ENCODE measurements at places on chromosomes 1 and 21.

DNA sequence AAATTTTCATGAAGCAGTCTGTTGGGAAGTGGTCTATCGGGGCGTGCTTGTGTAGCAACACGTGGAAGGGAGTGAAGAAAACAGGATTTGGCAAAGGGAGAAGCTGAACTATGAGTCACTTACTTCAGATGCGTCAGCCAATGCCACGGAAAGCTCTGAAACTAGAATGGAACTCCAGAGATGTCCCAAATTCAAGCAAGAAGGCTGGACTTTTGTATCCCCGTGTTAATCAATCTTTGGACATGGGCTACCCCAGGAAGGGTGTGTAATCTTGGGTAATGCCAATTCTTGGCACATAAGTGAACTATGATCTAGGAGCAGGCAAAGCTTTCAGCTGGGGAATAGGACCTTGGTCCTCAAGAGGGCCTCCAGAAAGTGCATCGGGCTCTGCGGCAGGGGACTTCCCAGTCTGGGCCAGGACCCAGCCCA, 102.6 kb downstream of the ADSS2 start:
- no peak overlapping the region for H3K4me3 ChIP-seq
- H3K36me3 ChIP-seq, result no peaks in the 10 kb centered on the region
- H3K27me3 ChIP-seq, result no peaks in the 10 kb centered on the region
- peaks cover 11% of the 10 kb centered on the region for H3K4me1 ChIP-seq

DNA sequence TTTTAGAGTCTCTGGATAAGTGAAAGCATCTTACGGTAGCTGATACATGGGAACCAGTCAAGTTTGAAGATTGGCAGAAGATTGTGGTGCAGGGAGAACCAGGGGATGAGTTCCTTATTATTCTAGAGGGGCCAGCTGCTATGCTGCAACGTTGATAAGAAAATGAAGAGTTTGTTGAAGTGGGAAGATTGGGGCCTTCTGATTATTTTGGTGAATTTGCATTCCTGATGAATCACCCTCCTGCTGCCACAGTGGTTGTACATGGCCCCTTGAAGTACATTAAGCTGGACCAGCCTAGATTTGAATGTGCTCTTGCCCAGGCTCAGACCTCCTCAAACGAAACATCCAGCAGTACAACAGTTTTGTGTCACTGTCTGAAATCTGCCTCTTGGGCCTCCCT, 45.9 kb downstream of the BTBD8 start:
- H3K4me3 ChIP-seq, result no peak overlapping the region
- H3K27ac ChIP-seq, result no peak overlapping the region
- no peak for DNase-seq
- H3K4me1 ChIP-seq, result no peaks in the 10 kb centered on the region
- H3K27me3 ChIP-seq, result no peaks in the 10 kb centered on the region
- no peaks in the 10 kb centered on the region for H3K36me3 ChIP-seq

DNA sequence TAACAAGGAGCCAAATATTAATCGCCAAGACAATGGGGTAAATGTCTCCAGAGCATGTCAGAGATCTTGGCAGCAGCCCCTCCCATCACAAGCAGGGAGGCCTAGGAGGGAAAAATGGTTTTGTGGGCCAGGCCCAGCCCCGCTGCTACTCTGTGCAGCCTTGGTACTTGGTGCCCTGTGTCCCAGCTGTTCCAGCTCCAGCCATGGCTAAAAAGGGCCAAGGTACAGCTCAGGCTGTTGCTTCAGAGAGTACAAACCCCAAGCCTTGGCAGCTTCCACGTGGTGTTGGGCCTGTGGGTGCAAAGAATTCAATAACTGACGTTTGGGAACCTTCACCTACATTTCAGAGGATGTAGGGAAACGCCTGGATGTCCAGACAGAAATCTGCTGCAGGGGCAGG, 10.4 kb downstream of the UBE2G2 start:
- H3K4me1 ChIP-seq, result peaks cover 20% of the 10 kb centered on the region
- no peak overlapping the region for H3K4me3 ChIP-seq
- no peaks in the 10 kb centered on the region for H3K36me3 ChIP-seq
- H3K27me3 ChIP-seq, result no peaks in the 10 kb centered on the region

DNA sequence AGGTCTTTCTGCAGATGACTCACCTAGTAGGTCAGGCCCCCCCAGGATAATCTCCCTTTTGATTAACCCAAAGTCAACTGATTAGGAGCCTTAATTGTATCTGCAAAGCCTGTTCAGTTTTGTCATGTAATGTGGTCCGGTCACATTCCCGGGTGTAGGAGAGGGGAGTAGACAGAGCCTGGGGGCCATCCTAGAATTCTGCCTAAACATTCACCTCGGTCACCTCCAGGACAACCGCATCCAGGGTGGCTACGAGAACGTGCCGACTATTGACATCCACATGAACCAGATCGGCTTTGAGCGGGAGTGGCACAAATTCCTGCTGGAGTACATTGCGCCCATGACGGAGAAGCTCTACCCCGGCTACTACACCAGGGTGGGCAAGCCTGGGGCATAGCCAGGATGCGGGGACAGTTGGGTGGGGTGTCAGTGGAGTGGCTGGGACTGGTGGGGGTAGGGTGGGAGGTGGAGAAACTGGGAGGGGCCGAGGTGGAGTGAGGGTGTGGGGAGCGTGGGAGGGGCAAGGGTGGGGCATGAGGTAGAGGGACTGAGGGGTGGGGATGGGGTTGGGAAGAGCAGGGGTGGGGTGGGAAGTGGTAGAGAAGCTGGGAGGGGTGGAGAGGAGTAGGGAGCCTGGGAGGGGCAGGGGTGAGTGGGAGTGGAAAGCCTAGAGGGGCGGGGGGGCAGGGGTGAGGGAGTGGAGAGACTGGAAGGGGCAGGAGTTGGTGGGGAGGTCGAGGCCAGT, 9.6 kb upstream of the MFN2 start:
- H3K27me3 ChIP-seq, result no peaks in the 10 kb centered on the region
- DNase-seq, result no peak
- H3K27ac ChIP-seq, result no peak overlapping the region
- peaks cover 10% of the 10 kb centered on the region for H3K4me1 ChIP-seq
- no peak overlapping the region for H3K4me3 ChIP-seq

- no peak overlapping the region for H3K4me3 ChIP-seq
- H3K36me3 ChIP-seq, result peaks cover 2% of the 10 kb centered on the region
- no peak overlapping the region for H3K27ac ChIP-seq
- H3K4me1 ChIP-seq, result peaks cover 17% of the 10 kb centered on the region
Observed at GRCh38 chr1:179303200-179303785, 9.7 kb downstream of the SOAT1 start.

DNA sequence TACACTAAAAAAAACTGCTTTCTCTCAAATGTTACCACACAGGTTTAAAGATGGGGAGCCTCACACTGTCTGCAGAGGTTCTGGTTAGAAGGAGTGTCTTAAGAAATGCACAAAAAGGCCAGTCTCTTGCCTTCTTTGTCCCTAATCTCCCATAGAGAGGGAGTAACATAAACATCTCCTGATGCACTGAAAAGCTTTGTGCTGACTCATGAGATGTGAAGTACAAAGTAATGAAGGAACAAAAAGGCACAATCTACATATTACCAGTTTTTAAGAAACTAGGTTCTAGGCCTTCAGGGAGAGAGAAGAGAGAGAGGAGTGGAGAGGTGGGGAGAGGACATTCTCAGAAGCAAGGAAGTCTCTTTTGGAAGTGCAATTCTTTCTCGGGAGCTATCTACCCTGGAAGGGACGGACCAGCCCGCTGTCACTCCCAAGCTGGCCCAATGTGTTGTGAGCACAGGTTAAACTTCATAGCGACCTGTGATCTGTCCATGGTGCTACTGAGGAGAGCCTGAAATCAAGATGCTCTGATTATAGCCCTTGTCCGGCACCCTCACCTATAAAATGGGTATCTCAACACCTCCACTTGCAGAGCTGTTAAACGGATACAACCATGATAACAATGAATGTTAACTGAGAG, 458.1 kb downstream of the DISC1 start:
- no peak overlapping the region for H3K4me3 ChIP-seq
- no peaks in the 10 kb centered on the region for H3K4me1 ChIP-seq
- H3K27ac ChIP-seq, result no peak overlapping the region
- no peaks in the 10 kb centered on the region for H3K27me3 ChIP-seq
- no peak for DNase-seq

- no peaks in the 10 kb centered on the region for H3K4me1 ChIP-seq
- no peak for DNase-seq
- peaks cover 44% of the 10 kb centered on the region for H3K36me3 ChIP-seq
- no peak overlapping the region for H3K27ac ChIP-seq
- H3K4me3 ChIP-seq, result no peak overlapping the region
Observed at GRCh38 chr1:36349241-36349671, 25.8 kb upstream of the EVA1B start.

DNA sequence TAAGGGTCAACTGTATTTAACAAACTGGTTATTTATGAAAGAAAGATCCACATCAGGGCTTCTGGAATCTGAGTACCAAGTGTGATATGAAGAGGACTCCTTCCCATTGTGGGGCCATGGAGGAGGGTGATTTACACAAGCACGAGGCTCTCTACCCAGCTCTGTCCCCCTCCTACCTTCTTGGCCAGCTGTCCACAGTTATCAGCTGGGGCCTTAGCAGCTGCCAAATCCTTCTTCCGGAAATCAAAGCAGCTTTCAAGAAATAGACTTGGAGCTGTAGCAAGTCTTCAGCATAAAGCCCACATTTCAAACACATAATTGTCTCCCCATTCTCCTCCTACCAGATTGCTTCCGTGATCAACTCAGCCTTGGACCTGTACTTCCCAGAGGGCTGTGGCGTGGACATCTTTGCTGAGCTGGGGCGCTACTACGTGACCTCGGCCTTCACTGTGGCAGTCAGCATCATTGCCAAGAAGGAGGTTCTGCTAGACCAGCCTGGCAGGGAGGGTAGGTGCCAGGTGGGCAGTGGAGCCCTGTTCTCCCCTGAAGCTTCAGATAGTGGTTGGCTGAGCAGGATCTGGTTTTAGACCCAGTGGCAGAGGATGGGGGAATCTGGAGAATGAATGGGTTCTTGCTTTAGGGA, 15.5 kb downstream of the AZIN2 start:
- H3K4me1 ChIP-seq, result no peaks in the 10 kb centered on the region
- H3K4me3 ChIP-seq, result no peak overlapping the region
- no peaks in the 10 kb centered on the region for H3K27me3 ChIP-seq

- no peaks in the 10 kb centered on the region for H3K36me3 ChIP-seq
- no peaks in the 10 kb centered on the region for H3K27me3 ChIP-seq
- no peak for DNase-seq
Observed at GRCh38 chr1:220239966-220240365, 32.3 kb downstream of the RAB3GAP2 start.

- H3K4me1 ChIP-seq, result peaks cover 78% of the 10 kb centered on the region
- no peak overlapping the region for H3K4me3 ChIP-seq
- no peaks in the 10 kb centered on the region for H3K36me3 ChIP-seq
- no peaks in the 10 kb centered on the region for H3K27me3 ChIP-seq
- peak overlapping the region; percentile 1 for H3K27ac ChIP-seq
Observed at GRCh38 chr1:235077163-235077540, 51.5 kb downstream of the TOMM20 start.

DNA sequence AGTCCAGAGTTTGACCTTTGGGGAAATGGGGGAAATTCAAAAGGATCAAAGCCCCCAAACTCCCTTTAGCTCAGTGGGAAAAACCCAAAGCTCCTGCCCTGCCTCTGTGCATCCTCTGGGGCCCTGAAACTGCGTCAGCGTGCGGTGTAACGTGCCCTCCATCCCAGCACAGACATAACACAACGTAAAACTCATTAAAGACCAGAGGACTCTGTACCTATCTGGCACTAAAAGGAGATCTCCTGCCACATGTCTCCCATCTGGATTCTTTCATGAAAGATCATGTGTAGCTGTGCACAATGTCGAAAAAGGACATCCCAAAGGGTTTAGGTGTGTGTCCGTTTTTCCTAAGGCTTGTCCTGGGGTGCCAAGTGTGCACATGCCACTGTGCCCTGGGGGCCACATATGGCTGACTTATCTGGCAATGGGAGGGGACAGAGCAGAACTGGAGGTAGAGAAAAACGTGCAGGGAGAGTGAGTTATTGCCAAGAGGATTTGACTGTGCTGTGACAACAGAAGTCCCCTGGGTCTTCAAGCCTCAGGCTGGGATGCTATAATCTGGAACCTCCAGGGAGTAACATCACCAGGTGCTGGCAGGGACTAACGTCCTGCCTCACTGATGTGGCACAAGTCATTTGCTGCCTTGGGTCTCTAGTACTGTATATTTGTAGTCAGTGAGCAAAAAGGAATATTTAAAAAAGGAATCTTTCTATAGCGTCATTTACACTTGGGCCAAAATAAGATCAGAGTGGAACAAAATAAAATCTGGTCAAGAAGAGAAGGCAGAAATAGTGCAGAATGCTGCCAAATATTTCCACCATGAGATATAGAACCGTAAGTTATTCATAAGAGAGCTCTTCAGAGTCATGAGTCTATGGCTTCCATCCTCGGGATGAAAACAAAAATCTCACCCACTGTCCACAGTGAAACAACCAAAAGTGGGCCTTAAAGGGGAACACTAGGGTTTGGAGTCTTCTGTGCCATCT, 52.3 kb downstream of the ITPKB start:
- no peak overlapping the region for H3K4me3 ChIP-seq
- no peak overlapping the region for H3K27ac ChIP-seq
- DNase-seq, result no peak
- no peaks in the 10 kb centered on the region for H3K36me3 ChIP-seq

GRCh38 chr1:56931211-56931610, 34.6 kb downstream of the C8B start:
- H3K36me3 ChIP-seq, result no peaks in the 10 kb centered on the region
- H3K4me3 ChIP-seq, result no peak overlapping the region
- no peak overlapping the region for H3K27ac ChIP-seq
- no peaks in the 10 kb centered on the region for H3K4me1 ChIP-seq

GRCh38 chr1:57188168-57188567, 222.4 kb upstream of the C8B start:
- no peaks in the 10 kb centered on the region for H3K4me1 ChIP-seq
- no peak overlapping the region for H3K4me3 ChIP-seq

DNA sequence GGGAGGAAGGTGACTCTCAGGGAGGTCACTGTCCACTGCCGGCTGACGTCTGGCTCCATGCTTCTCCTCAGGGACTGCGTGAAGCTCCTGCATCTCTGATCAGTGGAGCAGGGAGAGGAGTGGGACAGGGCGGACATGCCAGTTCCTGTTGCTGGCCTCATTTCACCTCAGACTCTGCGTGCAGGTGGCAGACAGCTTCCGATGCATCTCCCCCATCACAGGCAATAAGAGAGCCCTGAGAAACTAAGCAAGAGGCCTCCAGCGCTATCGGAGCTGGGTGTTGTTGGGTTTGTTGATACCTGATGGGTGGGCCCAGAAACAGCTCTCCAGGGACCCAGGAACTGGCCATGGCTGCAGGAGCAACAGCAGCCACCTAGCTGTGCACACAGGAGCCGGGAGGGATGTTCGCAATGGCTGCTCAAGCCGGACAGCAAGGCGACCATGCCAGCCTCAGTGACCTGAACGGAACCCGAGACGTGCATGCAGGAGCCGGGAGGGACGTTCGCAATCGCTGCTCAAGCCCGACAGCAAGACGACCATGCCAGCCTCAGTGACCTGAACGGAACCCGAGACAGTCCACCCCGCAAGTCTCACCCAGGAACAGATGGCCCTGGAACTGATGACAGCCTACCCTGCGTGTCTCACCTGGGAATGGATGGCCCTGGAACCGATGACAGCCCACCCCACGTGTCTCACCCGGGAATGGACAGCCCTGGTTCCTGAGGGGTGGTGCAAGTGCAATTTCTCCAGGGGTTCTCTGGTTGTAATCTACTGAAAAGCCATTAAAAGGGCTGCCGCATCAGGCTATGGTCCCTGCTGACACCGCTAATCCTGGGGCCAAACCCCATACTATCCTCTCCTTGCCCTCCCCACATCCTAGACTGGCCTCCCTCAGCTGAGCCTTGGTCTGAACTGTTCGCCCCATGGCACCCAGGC, 14.2 kb upstream of the PCBP3 start:
- no peaks in the 10 kb centered on the region for H3K36me3 ChIP-seq
- H3K27me3 ChIP-seq, result no peaks in the 10 kb centered on the region
- no peak for DNase-seq
- no peaks in the 10 kb centered on the region for H3K4me1 ChIP-seq
- H3K4me3 ChIP-seq, result no peak overlapping the region

GRCh38 chr21:36386031-36386642, 945 bp downstream of the CHAF1B start:
- no peaks in the 10 kb centered on the region for H3K36me3 ChIP-seq
- peaks cover 20% of the 10 kb centered on the region for H3K4me1 ChIP-seq
- no peak for DNase-seq
- peak overlapping the region; percentile 18 for H3K27ac ChIP-seq
- peak overlapping the region; percentile 76 for H3K4me3 ChIP-seq
- no peaks in the 10 kb centered on the region for H3K27me3 ChIP-seq
